ENCODE measurements at places on chromosomes 5 and 9. TPM values are rescaled to one million over a fixed set of nuclear protein-coding genes. Genes with fewer than 3 reads are reported as not detected.

Gene ABO
- total RNA-seq: not detected

DNA sequence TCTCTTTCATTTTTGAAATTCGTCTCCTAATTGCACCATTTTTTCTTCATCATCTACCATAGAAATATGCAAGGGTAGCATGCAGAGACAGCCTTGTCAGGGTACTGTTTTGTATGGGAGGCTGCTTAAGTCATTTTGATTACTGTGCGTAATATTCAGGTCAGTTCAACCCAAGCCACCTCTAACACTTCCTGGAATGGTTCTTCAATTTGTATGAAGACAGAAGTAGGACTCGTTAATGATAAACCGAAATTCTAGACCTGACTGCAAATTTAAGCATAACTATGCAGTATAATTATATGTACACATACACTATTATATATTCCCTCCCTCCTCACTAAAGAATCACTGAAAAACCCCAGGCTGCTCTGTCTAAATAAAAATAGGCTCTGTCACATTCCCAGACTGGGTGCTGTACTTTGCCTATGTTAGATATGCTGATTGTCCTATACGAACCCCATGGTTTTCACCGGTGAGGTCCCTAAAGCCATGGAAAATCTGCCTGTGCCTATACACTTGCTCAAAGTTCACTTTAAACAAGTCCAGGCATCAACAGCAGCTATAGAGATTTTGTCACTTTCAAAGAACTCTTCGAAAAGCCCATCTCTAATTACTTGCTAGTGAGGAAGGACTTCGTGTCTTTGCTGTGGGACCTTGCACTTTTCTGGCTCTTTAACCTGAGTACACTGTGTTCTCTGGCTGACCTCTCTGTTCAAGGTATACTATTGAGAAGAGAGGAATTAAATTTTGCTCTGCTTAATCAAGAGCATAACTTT is 352.1 kb upstream of the CD180 start:
- DNase-seq: no peak

DNA sequence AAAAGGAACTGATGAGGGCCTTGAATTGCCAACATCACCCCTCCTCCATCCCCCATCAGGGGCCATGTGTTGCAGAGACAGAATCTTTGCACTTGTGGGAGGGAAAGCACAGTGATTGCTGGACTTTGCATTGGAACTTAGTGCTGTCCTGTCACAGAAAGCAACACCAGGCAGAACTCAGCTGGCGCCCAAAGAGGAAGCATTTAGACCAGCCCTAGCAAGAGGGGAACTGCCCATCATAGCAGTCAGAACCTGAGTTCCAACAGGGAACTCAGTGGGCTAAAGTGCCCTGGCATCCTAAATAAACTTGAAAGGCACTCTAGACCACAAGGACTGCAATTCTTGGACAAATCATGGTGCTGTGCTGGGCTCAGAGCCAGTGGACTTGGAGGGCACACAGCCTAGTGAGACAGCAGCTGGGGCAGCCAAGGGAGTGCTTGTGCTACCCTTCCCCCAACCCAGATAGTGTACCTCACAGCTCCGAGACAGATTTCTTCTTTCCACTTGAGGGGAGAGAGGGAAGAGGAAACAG is 128.1 kb downstream of the ACTL7B start:
- no peak for DNase-seq

Gene OR1Q1
- total RNA-seq: not detected

Gene FREM1
- 3.4 TPM for total RNA-seq

Gene CDKN2AIPNL
- 65.1 TPM for total RNA-seq

DNA sequence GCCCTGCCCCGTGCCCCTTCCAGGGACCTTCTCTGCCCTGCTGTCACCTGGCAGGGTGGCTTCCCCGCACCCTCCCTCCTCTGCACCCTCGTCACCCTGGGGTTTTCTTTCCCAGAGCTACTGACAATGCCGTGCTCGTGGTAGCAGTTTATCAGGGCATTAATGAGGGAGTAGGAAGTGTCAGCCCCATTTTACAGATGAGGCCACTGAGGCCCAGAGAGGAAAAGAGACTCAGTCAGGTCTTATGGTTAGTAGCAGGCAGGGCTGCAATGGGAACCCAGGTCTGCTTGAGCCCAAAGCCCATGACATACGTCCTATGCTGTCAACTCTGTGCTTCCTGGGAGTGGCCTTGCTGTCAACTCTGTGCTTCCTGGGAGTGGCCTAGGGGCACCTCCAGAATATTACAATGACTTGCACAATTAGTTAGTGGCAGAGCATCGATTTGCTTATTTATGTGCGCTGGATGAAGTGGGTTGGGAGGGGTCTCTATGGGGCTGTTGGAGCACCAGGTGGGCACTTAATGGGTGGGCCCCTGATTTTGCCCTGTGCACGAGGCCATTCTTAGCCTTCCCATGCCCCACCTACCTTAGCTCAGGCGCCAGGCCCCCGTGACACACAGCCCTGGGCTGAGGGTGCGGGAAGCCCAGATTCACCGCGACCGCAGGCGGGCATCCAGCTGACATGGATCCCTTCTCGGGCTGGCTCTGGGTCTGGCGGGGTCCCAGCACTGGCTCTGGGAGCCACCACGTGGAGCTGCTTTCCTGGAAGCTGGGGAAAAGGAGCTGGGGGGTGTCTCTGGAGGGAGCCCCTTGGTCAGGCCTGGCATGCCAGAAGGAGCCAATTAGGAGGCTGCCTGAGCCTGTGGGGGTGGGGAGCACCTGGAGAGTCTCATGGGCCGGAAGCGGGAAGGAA is 82.0 kb upstream of the ORM1 start:
- DNase-seq: no peak

Gene IFNE
- 0.24 TPM for total RNA-seq

DNA sequence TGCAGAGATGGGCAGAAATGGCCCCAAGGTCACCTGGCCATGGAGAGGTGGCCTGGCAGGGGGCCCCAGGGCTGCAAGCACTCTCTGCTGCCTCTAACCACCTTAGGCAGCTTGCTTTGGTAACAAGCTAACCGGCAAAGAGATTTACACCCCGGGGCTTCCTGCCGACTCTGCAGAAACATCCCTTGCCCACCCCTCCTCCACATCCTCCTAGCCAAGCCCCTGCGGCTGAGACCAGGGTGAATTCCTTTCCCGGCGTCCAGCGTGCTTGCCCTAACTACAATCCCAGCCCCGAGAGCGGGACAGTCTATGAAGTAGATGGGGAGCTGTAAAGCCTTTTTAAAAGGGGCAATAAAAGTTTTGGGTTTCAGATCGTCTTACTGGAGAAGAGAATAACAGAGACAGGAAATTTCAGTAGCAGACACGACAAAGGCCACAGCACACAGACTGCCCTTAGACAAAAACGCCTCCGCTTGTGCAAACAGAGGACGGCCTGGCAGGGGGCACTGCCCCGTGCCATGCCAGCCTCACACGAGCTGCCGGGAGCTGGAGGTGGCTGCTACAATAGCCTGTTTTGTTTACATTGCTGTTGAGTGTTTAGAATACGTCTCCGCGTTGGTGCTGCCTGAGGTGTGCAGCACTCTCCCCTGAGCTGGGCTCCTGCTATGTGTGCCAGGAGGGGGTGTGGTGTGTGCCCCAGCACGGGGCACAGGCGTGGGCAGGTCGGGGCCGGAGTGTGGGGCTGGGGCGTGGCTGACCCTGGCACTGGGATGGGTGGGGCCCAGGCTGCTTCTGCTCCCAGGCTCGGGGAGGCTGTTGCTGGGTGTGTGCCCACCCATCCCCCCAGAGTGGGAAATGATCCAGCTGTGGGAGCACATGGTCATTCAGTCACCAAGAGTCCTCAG is 15.3 kb downstream of the MYMK start:
- DNase-seq: no peak

Gene MEIKIN
- not detected for total RNA-seq

- DNase-seq: no peak
Observed at GRCh38 chr9:89470224-89470839, 27.6 kb downstream of the SEMA4D start.

DNA sequence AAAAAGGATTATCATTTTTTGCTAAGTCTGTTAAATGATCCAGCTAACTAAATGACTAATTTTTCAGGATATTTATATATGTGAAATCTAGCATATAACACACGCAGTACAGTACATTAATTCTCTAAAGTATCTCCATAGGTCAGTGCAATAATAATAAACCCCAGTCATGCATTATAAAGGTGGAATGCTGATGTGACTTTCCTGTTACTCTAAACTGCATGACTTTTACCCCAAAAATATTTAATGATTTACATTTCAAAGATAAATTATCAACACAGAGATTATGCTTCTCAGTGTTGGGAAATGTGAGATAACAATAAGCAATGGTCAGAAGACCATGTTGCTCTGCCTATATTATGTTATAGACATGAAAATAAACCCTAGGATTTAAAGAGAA is 34.1 kb upstream of the PAM start:
- no peak for DNase-seq

Gene CARD6
- total RNA-seq: 6.6 TPM

DNA sequence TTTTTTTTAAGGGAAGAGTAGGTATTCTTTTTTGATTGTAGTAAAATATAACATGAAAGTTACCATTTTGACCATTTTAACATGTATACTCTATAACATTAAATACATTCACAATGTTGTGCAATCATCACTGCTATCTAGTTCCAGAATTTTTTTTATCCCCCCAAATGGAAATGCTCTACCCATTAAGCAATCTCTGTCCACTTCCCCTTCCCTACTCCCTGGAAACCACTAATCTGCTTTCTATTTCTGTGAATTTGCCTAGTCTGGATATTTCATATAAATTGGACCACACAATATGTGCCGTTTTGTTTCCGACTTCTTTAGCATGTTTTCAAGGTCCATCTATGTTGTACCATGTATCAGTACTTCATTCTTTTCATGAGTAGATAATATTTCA is 429.5 kb downstream of the TLE1 start:
- no peak for DNase-seq

GRCh38 chr5:142900927-142901326 is 130.8 kb downstream of the ARHGAP26 start:
- peak; percentile 69 for DNase-seq

GRCh38 chr9:123527981-123528380 is 172.0 kb downstream of the CRB2 start:
- no peak for DNase-seq

GRCh38 chr9:69180670-69181069 is 6.6 kb downstream of the TJP2 start:
- DNase-seq: peak; percentile 88

DNA sequence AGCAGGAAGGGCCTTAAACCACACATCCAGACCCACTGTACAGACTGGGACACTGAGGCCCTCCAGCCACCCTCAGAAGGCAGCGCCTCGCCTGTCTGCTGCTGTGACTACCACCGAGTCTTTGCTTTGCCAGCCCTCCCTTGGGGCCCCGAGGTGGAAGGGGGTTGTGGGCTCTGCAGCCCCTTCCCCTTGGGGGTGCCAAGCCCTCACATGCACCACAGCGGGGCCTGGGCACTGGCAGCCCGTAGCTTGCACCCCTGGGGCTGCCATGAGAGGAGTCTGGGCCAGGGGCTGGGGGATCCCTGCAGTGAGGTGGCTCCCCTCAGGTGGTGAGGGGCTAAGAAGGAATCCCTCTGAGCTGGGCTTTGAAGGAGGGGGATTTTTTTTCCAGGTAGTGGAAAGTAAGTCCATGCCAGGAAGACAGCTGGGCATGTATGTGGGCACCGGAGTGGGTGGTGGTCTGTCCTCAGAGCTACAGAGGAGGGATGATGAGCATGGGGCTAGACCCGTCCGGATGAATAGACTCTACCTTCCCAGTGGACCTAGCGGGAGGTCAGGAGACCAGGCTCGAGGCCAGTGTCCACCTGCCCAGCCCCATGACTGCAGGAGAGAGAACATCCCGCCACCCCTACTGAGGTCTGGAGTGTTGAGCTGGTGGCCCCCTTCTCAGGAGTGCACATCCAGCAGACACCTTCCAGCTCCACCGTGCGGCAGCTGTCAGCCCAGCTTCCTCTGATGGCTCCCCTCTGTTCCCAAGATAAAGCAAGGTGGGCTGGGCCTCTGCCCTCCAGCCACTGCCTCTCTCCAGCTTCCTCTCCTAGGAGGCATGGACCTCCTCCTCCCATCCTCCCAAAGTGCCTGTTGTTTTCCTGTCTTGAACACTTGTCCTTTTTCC is 15.9 kb downstream of the FLT4 start:
- DNase-seq: no peak

Measured in SJSA1 (cell line).